KBM-7 (cell line): ENCODE measurements at places on chromosomes 7 and 10.

- no peak for DNase-seq
Measured at GRCh38 chr7:33909755-33910154, 4.4 kb downstream of the BMPER start.

GRCh38 chr7:29109358-29109757 lies 37.0 kb downstream of the CPVL start:
- no peak for DNase-seq

GRCh38 chr7:37443627-37444026 lies 5.0 kb downstream of the ELMO1 start:
- no peak for DNase-seq

- no peak for DNase-seq
Measured at GRCh38 chr10:11639849-11640764, 28.7 kb upstream of the USP6NL start.

DNA sequence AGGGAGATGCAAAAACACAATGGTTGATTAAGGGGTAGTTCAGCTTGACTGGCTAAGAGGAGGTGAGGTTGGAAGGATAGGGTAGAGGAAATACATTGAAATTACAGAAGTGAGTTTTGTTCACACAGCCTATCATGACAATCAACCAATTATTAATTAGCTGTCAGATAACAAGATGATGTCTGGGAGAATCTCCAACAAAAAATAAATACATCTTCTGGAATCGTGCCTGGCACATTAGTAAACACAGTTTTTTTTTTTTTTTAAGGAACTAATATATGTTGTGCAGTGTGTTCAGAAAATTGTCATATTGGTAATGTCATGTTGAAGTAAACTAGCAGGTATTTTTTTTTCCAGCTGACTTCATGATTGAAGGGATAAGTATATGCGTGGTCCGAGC lies 171.8 kb downstream of the VTI1A start:
- DNase-seq = no peak

DNA sequence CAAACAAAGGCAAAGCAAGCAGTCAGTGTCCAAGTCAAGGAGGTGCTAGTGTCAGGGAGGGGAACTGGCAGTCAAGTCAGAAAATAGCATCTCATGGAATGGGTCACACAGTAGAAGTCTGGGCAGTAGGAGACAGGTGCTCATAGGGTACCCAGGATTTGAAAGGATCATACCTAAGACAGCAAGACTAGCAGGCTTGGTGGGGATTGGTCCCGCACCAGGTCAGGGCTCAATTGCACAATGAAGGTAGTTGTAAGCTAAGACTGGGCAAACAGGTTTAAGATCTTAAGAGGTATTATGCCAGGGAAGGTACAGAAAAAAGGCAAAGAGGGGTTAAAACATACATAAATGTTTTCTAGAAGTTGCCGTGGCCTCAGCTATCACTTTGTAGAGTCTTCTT lies 181.4 kb upstream of the ETV1 start:
- DNase-seq = no peak

DNA sequence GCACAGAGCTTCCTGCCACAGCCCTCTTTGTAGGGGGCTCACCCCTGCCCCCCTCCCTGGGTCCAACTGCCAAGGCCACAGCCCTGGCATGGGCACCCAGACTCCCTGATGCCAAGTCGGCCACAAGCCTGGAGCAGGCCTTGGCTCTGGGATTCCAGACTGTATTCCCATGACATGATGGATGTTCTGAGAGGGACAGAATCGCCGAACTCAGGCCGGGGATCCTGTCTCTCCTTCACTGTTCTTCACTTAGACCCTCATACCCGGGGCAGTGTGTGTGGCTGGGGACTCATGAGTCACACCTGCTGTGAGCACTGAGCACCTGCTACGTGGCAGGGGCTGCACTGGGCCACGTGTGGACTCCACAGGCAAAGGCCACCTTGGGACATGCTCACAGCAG lies 7.9 kb downstream of the CALML5 start:
- no peak for DNase-seq

DNA sequence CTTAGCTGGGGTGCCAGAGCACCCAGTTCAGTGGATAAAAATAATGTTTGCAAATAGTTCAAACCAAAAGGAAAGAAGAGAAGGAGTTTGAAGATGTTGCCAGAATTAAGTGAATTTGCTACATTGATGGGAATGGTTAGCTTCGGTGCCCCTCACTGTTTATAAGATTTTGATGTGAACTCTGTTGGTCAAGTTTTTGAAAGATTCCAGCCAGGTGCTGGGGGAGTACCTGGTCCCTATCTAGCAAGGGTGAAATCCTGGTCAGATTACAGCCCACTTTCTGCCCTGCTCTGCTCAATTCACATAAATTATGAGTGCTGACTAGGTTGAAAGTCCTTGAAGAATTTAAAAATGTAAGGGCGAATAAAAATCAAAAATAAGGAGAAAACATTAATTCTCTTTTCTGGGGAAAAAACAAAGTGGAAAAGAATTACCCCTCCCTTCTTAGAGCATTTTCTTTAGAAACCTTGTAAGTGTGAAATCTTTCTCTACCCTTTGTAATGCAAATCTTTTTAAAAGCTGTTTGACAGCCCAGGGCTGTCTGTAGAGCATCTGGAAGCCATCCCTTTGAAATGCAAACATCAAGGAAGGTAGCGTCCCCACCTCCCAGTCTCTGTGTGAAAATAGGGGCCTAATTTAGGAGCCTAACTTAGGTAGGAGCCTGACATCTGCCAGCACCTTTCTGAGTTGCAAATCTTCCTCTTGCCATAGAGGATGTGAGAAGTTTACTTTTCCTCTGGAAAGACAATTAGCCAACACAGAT lies 1.4 kb upstream of the GIMAP5 start:
- DNase-seq = no peak

GRCh38 chr7:74545921-74546320 lies 92.2 kb downstream of the GTF2IRD1 start:
- no peak for DNase-seq

- no peak for DNase-seq
Measured at GRCh38 chr7:27925573-27926201, 185.7 kb downstream of the TAX1BP1 start.

- DNase-seq = no peak
Measured at GRCh38 chr7:26460351-26461085, 168.9 kb downstream of the SNX10 start.

DNA sequence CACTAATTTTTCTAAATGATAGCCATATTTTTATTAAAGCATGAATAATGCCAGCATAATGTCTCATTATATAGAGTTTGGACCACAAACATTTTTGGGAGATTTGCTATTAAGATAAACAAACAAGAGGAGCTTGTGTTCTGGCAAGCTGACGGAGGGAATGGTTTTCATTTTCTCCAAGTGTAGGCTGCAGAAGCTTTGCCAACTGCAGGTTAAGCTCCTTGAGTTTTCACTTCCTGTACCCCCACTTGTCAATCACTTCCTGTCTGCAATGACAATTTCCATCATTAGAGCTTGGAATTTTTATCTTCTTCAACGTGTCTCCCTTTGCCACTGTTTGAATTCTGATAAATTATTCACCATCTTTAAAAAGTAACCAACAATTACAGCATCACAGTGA lies 13.4 kb downstream of the EBF3 start:
- no peak for DNase-seq

- no peak for DNase-seq
Measured at GRCh38 chr10:80518807-80519360, 18.8 kb upstream of the SH2D4B start.
